Bladder microvascular endothelial cell (primary cell): ENCODE measurements at places on chromosomes 2 and 18. TPM values are rescaled to one million over a fixed set of nuclear protein-coding genes. Genes with fewer than 3 reads are reported as not detected.

OTOS gene
- not detected in 2 replicates for total RNA-seq

CHST9 gene
- total RNA-seq = not detected in 2 replicates

DNMT3A gene
- total RNA-seq = 17.8 and 50.3 TPM in 2 replicates

GLI2 gene
- under 0.01 TPM in 1 of 2 replicates, not detected in the other for total RNA-seq

TNS1 gene
- 15.7 and 76.7 TPM in 2 replicates for total RNA-seq

ANKRD62 gene
- not detected in 2 replicates for total RNA-seq
